ENCODE measurements at places on chromosomes 7 and 10. TPM values are rescaled to one million over a fixed set of nuclear protein-coding genes. Genes with fewer than 3 reads are reported as not detected.

DNA sequence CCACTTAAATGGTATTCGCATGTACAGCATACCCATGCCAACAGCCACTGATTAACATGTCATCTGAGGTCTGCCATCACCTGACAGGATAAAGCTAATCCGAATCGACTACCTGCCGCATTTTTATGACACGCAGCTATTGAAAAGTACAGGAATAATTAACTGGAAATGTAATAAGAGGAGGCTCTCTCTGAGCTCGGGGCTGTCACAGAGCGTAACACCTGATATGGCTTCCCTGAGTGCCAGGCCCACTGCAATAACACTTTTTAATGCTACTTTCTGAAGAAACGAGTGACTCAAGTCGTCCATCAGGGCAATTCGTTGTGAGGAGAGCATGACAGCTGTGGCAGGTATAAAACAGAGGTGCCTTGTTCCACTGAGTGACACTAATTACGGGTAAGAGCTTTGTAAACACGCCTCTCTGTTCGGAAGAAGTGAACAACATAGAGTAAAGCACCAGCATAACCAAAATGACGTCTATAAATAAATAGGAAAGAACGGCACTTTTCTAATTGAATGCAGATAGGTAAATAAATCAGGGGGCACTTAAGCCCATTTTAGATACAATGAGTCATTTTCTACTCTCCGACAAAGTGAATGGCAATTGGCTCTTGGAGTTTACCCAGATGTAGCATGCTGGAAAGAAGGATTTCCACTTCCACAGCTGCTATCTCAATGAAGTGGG lies 56.5 kb upstream of the CREB5 start:
- DNase-seq: no peak

GRCh38 chr7:88795553-88795952 lies at the start of gene TEX47:
Gene TEX47, minus strand, starts transcription at chr7:88795737. Its CDS starts 795 bp downstream, at chr7:88794942.
- no peak for DNase-seq

- no peak for DNase-seq
Measured at GRCh38 chr7:30003098-30003497, 13.5 kb upstream of the SCRN1 start.

The FOXI2 gene
- not detected for total RNA-seq

The ATP6V0E2 gene
- 20.8 TPM for total RNA-seq

GRCh38 chr10:65358565-65358964 lies 1567.3 kb upstream of the LRRTM3 start:
- no peak for DNase-seq
